ENCODE measurements at places on chromosomes 5 and 9.

GRCh38 chr9:16207161-16207560 is 654.3 kb downstream of the CCDC171 start:
- no peak for DNase-seq

GRCh38 chr5:79827159-79827629 is 137.6 kb downstream of the CMYA5 start:
- no peak for DNase-seq

DNA sequence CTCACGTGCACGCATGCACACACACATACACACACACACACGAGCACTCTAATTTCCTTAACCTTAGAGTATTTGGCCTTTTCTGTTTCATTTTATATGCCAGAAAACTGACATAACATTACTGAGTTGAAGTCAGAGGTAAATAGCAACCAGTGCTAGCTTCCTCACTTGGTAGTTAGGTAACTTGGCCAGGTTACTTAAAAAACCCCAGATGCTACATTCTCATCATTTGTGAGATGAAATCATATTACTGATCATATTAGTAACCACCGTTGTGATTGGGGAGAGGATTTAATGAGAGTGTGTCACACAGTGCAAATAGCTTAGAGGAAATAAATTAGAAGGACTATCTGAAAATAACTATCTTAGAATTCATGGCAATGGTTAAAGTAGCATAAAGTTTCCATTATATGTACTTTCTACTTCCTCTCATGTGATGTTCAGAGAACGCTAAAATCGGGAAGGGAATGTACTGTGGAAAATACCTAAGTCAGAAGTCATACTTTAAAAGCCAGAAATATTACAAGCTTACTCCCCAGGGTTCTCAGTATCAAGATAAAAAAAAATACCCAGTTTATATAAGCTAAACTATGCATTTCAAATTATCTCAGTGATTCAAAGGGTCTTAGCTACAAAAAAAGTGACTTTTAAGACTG is 120.5 kb downstream of the TUSC1 start:
- no peak for DNase-seq

DNA sequence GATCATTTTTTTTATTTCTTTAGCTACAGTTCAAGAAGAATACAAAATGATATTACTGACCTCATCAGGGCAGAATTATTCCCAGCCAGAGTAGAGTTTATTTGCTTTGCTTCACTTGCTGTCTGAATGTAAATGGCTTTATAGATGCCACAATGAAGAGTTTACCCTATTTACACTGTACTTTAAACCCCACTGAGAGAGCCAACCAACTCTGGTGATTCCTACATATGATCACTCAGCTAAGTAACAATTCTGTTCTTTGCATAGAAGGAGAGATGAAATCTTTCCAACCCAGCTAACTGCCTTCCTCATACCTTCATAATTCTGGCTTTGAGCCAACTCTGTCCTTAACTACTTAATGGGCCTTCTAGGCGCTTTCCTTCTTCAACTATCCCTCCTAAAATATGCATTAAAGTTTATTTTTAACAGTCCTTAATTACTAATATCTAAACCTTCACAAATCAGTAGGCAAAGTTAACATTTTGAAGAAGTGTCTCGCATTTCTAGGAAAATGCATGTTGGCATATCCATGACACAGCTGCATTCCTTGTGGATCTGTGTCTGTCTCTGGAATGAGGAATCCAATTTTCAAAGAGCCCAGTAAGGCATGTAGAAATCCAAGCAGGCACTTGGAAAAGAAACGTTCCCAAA is 284.8 kb upstream of the GRAMD2B start:
- peak; percentile 21 for DNase-seq

DNA sequence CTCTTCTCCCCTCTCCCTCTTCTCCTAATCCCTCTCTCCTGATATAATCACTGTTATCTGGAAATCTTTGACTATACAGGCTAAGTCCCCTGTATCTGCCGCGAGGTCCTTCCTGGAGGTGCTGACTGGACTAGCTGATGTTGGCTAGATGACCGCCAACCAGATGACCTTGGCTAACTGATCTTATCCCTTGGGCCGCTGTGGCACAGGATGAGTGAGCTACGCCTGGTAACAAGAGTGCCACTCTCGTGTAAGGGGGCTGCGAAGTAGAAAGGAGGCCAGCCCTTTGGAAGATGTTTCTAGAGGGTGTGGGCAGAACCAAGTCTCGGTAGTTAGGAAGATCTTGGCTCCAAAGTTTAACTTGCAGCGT is 345 bp upstream of the PRRC1 start:
- no peak for DNase-seq

- DNase-seq = no peak
Observed at GRCh38 chr5:6565492-6565891, 67.4 kb downstream of the NSUN2 start.

DNA sequence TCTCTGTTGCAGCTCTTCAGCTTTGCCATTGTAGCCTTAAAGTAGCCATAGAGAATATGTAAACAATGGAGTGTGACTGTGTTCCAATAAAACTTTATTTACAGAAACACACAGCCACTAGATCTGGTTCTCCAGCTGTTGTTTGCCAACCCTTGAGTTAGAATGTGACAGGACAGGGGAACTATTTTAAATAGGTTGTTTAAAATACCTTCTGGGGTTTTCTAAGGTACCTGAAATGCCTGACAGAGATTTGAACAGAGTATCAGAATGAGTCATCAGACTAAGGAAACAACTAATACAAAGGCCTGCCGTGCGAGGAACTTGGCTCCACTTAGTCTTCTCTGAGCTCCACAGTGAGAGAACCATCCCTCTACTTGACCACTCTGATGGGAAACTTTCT is 85.4 kb downstream of the HSD17B4 start:
- no peak for DNase-seq

GRCh38 chr5:57007344-57007743 is 55.4 kb upstream of the MIER3 start:
- no peak for DNase-seq

- DNase-seq = no peak
Observed at GRCh38 chr9:90446200-90446948, 196.2 kb downstream of the DIRAS2 start.

DNA sequence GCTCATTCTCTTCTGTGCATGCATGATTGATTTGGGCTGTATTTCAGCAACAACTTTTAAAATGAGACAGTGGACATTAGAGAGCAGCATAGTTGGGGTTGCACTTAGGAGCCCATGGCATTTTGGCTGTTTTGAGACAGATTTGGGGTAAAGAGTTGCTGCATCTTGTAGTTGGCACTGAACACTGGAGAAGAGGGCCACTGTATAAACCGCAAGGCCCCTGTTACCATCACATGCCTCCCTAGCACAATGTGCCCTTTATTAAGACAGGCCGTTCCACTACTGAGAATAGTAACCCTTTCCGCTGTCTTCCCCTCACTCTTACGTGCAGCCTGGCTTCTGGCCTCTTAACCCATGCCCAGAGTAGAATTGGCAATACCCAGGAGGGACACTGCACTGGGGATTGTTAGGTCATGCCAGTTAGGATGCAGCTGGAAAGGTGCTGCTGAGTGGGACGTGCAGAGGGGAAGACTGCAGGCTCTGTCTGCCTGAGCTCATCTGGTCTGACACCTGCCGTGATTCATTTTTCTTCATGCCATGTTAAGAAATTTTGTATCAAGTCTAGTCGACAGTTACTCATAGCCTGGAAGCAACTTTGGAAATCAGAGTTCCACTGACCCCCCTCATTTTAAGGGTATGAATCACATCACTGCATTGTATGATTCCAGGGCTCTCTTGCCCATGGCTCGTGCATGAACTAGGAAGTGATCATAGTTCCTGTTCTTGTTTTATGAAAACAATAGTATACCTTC is 146.9 kb upstream of the DMRT1 start:
- DNase-seq = peak; percentile 83

GRCh38 chr5:83322273-83322924 is 149.1 kb upstream of the VCAN start:
- no peak for DNase-seq

DNA sequence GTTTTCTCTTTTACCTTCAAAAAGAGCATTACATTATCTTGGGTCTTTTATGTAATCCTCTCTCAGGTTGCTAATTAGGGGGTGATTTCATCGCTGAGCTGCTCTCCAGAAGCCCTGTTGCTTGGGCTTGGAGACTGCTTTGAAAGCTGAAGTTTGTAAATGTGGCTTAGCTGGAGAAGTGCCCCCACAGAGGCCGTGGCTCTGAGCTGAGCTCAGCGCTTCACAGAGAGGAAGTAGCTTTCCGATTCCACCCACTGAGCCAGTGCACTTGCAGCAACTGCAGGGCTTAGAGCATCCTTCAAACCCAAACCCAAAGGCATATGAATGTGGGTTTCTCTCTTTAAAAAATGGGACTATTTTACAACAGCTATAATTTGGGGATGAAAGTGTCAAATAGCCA is 13.7 kb upstream of the NXNL2 start:
- DNase-seq = no peak

- DNase-seq = no peak
Observed at GRCh38 chr5:174459071-174459702, 265.2 kb upstream of the MSX2 start.

DNA sequence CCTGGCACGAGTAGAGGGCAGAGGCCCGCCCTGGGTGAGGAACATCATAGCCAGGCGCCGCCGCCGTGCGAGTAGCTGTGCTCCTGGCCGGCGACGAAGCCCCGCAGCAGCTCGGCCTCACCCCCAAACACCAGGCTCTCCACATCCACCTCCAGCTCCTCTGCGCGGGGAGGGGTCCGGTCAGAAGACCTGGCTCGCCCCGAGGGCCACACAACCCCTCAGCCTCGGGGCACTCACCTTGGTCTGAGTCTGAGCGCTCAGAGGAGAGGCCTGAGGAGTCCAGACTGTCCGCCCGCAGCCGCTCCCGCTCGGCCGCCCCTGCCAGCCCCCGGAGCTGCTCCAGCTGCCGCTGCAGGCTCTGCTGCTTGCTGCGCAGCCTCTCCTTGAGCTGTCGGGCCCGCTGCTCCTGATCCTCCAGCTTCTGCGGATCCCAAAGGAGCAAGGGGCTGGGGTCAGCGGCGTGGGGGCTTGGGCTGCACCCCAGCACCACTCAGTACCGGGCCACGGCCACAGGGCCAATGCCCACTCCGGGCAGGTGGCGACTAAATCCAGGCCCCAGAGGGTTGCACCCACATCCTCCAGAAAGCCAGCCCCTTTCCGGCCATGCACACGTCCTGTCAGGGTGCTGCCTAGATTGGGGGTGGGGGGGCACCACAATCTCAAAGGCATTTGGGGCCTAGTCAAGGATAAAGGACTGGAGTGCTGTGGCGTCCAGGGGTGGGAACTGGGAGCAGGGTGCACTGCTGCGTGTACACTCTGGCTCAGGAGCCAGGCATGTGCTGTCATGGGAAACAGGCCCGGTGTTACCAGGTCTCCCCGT is 3.9 kb downstream of the MXD3 start:
- no peak for DNase-seq

GRCh38 chr9:93256878-93257807 is 73.2 kb downstream of the WNK2 start:
- DNase-seq = no peak

DNA sequence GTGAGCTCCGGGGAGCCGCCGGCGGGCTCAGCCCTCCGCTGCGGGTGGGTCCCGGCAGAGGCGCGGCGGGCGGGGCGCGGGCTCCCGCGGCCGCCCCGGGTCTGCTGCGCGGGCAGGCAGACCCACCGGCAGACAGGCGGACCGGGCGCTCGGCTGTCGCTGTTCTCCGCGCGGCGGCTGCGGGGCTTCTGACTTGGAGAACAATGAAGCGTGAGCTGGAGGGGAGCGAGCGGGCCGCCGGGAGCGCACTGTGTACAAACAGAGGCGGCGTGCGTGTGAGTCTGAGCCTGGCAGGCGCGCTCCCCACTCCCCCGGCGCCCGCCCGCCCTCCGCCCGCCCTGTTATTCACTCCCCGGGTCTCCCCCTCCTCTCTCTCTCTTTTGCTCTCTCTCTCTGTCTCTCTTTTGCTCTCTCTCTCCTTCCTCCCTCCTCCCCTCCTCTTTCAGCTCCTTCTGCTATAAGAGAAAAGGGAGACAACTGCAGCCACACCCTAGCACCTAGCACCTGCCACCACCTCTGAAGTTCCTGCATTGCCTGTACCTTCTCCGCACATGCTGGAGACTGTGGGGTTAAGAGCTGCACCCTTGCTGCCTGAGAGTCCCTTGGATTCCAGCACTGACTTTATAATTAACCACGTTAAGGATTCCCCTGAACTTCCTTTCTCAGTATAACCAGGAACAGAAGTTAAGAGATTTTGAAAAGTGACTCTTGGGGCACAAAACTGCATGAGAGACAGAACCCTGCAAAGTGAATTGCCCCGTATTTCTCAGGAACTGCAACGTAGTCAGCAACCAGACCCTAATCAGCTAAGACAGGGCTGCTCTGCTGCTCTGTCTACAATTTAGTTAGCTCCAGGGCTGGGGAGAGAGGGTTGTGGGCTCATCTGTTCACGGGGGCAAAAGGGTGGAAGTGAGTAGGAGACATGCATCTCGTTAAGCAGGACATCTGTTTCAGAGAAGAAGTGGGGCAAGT is at the start of gene EDIL3:
EDIL3 (minus strand) TSS at position 277 of the 972 bp plus-strand sequence. CDS start 506 bp downstream, outside the sequence.
- no peak for DNase-seq

DNA sequence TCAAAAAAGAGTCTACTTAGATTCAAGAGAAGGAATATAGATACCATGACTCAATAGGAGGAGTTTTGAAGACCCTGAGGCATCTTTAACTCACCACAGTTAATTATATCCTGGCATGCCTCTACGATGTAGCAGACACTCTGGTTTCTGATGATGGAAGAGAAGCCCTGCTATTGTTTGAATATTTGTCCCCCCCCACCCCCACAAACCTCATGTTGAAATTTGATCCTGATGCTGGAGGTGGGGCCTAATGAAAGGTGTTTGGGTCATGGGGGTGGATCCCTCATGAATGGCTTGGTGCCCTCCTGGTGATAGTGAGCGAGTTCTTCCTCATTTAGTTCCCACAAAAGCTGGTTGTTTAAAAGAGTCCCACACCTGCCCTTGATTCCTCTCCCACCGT is 147.9 kb upstream of the TBCA start:
- DNase-seq = no peak

- DNase-seq = no peak
Observed at GRCh38 chr5:1199649-1200494, 1.5 kb upstream of the SLC6A19 start.

DNA sequence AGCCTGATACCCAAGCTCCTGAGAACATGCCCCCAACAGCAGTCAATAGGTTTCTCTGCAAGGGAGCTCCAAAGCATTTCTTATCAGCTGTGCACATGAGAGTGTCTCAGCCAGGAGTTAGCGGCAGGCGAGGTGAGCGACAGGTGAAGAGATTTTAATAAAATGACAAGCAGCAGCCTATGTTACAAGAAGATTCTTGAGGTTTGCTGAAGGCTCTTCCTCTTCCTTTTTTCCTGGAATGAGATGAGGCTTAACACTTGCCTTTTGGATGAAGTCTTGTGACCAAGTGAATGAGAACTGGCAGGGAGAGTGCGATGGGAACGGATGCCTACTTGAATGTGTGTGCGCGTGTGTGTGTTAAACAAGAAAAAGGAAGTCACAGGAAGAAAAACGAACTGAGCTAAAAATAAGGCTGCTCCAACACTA is 76.1 kb downstream of the SHB start:
- DNase-seq = no peak

GRCh38 chr5:90345684-90346083 is 63.9 kb downstream of the CETN3 start:
- DNase-seq = no peak

GRCh38 chr9:26012797-26013196 is 334.6 kb upstream of the TUSC1 start:
- DNase-seq = no peak
